ENCODE measurements at places on chromosomes 6 and 20. TPM values are rescaled to one million over a fixed set of nuclear protein-coding genes. Genes with fewer than 3 reads are reported as not detected.

TSPO2 gene
- total RNA-seq = not detected

ENPP5 gene
- 0.42 TPM for total RNA-seq

GSTA2 gene
- total RNA-seq = not detected

BMP2 gene
- total RNA-seq = 0.73 TPM

EDEM2 gene
- 19.5 TPM for total RNA-seq

PXT1 gene
- 0.31 TPM for total RNA-seq

BPIFB1 gene
- not detected for total RNA-seq

CD2AP gene
- total RNA-seq = 42.8 TPM

COL21A1 gene
- total RNA-seq = not detected

UTRN gene
- total RNA-seq = 318 TPM

PRKN gene
- total RNA-seq = 6.1 TPM

NRSN1 gene
- total RNA-seq = not detected

SPATA2 gene
- 6.2 TPM for total RNA-seq

TMEM244 gene
- 0.52 TPM for total RNA-seq

SPATS1 gene
- not detected for total RNA-seq

KHDC1L gene
- not detected for total RNA-seq

F13A1 gene
- 158 TPM for total RNA-seq

ANKRD66 gene
- not detected for total RNA-seq

MPC1 gene
- 18.4 TPM for total RNA-seq

TRMT11 gene
- 35.2 TPM for total RNA-seq

RNF217 gene
- total RNA-seq = 2.0 TPM

SLC24A3 gene
- total RNA-seq = 1.0 TPM

PLEKHG1 gene
- total RNA-seq = 12.5 TPM

FAM184A gene
- total RNA-seq = 2.3 TPM

GABRR1 gene
- total RNA-seq = 0.10 TPM

RSPO3 gene
- total RNA-seq = not detected

ADTRP gene
- total RNA-seq = 32.7 TPM

FIG4 gene
- total RNA-seq = 9.3 TPM

FAM83C gene
- total RNA-seq = not detected

MAFB gene
- total RNA-seq = 122 TPM

POM121L2 gene
- total RNA-seq = not detected

TLDC2 gene
- total RNA-seq = 0.10 TPM

TTBK1 gene
- total RNA-seq = under 0.01 TPM

ZC2HC1B gene
- not detected for total RNA-seq

FOXQ1 gene
- not detected for total RNA-seq

RBPJL gene
- total RNA-seq = not detected

MOG gene
- not detected for total RNA-seq

DEFB119 gene
- not detected for total RNA-seq

FRK gene
- total RNA-seq = not detected

WFDC5 gene
- not detected for total RNA-seq

SUMO4 gene
- total RNA-seq = 16.9 TPM

TNNC2 gene
- 0.73 TPM for total RNA-seq
